ENCODE measurements at places on chromosomes 6 and 20.
A peak's percentile ranks its signal among the peaks of the same experiment; 100 is the strongest.

- DNase-seq, result peak; percentile 56
These were observed 136.7 kb downstream of the HFE start for GRCh38 chr6:26223650-26224546.

DNA sequence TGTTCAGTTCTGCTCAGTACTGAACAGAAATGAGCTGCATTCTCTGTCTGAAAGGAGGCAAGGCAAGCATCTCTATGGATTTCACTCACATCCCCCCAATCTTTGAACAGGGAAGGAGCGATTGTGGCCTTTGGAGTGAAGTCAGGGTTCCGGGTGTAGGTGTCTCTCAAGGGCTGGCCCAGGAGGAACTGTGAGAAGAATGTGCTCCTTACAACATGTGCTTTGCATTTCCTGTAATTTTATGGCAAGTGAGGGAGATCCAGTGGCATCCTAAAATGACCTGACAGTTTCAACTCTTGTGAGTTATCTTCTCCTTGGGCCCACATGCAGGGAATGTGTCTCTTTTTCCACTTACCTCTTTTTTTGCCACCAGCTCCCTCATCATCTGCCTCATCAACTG lies 63.0 kb upstream of the RIN2 start:
- no peak for DNase-seq

GRCh38 chr6:161017766-161018564 lies 26.4 kb downstream of the MAP3K4 start:
- DNase-seq, result no peak

GRCh38 chr6:131758920-131759319 lies 48.1 kb upstream of the CTAGE9 start:
- no peak for DNase-seq

- DNase-seq, result no peak
These were observed 427.1 kb downstream of the CD83 start for GRCh38 chr6:14544666-14545065.

DNA sequence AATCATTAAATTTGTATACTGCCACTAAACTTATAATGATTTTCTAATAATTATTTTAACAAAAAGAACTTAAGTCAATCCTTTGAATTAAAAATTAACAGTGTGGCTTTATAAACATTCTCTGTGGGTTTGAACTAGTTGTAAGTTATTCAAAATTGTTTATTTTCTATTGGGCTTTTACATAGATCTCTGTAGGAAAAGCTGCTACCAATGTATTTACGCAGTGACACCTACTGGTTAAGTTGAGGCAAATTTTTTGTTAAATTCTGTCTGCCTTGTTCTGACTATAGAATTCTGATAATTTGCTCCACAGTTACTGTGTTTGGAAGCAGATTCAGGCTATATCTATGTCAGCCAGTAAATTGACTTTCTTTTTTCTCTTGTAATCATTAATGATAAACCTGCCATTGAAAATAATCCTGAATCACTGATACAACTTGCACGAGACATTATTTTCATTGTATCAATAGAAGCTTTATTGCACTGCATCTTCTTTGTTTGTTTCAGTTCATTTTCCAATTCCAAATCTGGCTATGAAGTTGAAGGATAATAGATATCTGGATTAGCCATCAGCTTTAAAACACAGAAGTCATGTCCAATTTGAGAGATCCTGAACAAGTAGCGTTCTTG lies 66.0 kb upstream of the UTRN start:
- DNase-seq, result no peak

DNA sequence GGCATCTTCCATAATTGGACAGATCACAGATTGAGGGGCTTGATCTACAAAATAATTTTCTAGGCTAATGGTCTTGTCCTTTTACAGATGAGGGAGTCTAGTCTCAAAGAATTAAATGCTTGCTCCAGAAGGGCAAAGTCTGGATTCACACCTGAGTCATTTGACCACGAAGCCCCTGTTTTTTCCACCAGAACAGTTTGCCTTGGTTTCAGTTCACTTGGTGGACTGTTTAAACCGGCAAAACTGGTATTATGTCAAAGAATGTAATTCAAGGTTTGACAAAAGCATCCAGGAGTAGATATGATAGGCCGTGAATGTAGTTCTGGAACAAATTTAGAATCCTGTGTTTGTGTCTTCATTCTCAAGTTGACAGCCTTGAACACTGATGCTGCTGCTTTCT lies 3.3 kb downstream of the MYO6 start:
- DNase-seq, result no peak

- DNase-seq, result no peak
These were observed 29.4 kb upstream of the RPS6KA2 start for GRCh38 chr6:166656230-166657151.

- no peak for DNase-seq
These were observed 53.3 kb downstream of the SOD2 start for GRCh38 chr6:159639721-159640120.

DNA sequence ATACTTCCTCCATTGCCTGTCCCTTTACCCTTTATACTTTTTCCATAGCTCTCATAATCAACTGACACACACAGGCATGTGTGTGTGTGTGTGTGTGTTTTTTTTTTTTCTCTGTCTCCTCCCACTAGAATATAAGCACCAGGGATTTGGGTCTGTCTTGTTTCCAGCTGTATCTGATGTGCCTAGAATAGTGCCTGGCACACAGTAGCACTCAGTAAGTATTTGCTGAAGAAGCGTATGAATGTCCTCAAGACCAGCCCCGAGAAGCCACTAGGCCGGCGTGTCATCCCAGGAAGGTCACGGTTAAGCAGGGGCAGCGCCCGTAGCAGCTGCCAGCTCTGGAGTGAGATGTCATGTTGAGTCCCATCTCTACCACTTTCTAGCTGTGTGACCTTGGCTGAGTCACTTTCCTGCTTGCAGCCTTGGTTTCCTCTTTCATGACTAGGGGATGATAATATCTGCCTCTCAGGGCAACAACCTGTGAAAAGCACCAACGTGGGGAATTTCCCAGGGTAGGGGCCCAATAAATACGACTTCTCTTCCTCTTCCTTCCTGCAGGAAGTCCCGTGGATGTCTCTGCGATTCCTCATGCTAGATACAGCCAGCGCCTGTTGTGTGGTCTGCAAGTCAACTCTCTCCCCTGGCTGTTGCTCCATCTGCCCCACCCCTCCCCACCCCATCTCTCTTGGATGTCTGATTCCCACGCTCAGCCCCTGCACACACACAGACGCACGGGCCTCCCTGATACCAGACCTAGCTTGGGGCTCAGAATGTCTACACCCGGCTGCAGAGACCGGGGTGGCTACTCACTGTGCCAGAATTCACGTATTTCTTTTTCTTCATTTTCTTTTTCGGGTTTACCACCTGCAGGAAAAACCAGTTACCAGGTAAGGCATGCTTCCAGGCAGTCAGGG lies 58.1 kb downstream of the RAB44 start:
- DNase-seq, result peak; percentile 78

GRCh38 chr6:134029495-134030455 lies 22.6 kb downstream of the SLC2A12 start:
- DNase-seq, result no peak

GRCh38 chr6:153047386-153047785 lies 44.9 kb upstream of the MTRF1L start:
- DNase-seq, result no peak

DNA sequence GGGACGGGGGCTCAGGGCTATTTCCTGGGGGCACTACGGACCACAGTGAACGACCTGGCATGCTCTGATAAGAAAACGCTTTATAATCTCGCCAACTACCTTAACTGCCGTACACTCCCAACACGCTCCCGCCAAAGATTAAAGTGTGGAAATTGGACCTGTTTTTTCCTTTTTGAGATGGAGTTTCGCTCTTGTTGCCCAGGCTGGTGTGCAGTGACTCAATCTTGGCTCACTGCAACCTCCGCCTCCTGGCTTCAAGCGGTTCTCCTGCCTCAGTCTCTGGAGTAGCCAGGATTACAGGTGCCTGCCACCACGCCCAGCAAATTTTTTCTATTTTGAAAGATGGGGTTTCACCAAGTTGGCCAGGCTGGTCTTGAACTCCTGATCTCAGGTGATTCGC lies 346 bp upstream of the SLC44A4 start:
- no peak for DNase-seq

- DNase-seq, result no peak
These were observed 81.8 kb downstream of the LAMA4 start for GRCh38 chr6:112172540-112172939.

- DNase-seq, result no peak
These were observed 15.4 kb downstream of the FYN start for GRCh38 chr6:111857674-111858337.

- no peak for DNase-seq
These were observed 958 bp downstream of the MLIP start for GRCh38 chr6:54112151-54112650.

DNA sequence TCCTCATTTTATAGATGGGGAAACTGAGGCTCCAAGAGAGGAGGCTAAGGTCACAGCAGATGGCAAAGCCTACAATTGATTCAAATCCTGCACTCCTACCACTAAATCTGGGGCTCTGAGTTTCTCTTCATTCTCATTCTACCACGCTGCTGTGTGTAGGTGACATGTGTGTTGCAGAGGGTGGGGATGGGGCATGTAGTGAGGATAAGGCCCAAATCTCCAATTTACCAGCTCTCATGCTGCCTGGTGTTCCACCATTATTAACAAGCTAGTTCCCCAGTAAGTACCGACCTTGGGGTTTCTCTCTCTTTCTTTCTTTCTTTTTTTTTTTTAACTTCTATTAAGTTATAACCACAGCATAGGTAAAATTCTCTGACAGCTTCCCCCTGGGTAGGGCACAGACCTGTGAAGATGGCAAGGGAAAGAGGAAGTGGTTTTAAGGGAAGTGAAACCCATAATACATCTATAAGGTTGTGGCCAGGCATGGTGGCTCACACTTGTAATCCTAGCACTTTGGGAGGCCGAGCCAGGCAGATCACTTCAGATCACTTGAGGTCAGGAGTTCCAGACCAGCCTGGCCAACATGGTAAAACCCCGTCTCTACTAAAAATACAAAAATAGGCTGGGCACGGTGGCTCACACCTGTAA lies 13.0 kb upstream of the MATN4 start:
- no peak for DNase-seq

DNA sequence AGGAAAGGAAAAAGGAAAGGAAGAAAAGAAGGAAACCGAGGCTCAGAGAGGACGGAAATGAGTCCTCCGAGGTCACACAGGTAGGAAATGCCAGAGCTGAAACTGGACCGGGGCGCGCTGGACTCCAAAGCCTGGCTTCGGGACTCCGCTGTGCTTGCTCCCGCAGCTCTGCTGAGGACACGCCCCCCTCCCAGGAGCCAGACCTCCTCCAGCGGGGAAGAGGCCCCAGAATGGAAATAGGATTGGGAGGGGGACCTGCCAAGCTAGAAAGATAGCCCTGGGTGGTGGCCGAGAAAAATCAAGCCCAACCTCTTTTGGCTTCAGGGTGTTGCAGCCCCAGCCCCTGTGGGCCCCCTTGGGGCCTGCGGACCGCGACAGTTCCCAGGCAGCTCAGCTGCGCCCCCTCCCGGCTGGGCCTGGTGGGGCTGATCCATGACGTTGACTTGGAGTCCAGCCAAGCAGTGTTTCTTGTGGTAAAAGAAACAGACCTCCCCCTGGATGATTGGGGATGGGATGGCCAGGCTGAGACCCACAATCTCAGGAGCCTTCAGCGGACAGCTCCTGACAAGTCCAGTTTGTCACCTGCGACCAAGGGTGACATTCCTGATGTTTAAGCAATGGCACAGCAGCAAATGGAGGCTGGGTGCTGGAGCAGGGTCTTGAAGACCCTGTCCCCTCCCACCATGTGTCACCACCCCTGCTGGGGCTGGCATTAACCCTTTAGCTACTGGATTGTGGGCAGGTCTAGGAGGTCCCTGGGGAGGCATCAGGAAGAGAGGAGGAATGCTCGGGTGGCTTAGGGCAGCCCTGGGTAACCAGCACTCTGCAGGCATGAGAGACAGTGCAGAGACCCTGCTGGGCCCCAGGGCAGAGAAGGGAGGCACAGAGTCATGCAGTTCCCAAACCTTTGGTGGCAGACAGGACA lies 55.4 kb downstream of the RIPOR3 start:
- peak; percentile 64 for DNase-seq

GRCh38 chr6:22332711-22333110 lies 35.9 kb upstream of the PRL start:
- no peak for DNase-seq

DNA sequence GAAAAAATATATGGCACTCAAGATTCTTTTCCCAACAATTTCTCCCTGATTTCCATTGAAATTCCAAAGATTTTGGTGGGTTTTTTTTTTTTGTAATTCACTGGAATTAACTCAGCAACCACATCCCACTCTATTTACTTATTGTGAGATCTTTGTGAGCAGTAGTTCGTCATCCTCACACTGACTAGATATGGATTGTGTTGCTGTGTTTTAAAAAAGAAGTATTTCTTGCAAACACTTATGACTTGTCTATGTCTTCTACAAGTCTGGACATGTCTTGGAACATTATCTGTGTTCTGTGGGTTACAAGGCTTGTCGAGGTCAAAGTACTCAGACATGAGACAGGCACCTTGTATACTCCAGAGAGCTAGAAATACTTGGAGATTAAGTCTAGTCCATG lies 7.3 kb upstream of the TENT5A start:
- DNase-seq, result no peak

- no peak for DNase-seq
These were observed 38.6 kb downstream of the PDYN start for GRCh38 chr20:1955217-1955616.

DNA sequence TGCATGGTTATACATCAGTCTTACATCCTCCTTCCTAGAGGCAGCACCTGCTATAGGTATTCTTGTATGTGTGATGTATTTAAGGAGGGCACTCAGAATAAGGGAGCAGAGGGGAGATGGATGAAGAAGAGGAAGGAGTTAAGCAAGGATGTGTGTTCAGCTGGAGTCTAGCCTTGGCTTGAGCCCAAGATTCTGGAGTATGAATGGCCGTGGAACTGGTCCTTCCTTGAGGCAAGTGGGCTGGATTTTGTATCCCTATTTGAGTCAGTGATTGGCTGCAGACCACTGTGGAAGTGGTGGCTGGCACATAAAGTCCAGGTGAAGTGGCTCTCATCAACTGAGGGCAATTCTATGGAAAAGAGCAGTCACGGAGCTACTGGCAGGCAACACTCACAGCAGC lies 112.0 kb upstream of the RNF24 start:
- no peak for DNase-seq

- no peak for DNase-seq
These were observed 18.2 kb upstream of the EDN1 start for GRCh38 chr6:12271997-12272396.

DNA sequence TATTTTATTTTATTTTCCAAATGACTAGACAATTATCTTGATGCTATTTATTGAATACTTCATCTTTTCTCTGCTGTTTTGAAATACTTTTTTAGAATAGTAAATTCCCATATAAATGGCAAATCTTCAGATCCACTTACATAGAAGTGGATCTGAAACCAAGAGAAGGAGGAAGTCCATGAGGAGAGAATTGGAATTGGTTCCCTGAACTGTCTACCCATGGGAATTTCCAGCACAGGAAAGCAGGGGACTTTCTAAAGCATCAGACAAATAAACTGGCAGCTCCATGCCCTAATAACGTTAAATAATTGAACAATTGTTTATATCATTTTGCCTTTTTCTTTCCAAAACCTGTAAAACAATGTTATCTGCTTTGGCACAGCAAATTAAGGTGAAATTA lies 47.1 kb upstream of the PNRC1 start:
- DNase-seq, result no peak

GRCh38 chr6:7902221-7902620 lies 8.4 kb downstream of the TXNDC5 start:
- DNase-seq, result no peak

GRCh38 chr6:102064142-102064541 lies 670.6 kb downstream of the GRIK2 start:
- DNase-seq, result no peak

Data from stimulated activated naive CD8-positive, alpha-beta T cell treated with anti-CD3 and anti-CD28 coated beads, Interleukin-15, amount 100 ng/mL, for 72 hours (primary cell).